ENCODE measurements at places on chromosomes 2 and 18. TPM values are rescaled to one million over a fixed set of nuclear protein-coding genes. Genes with fewer than 3 reads are reported as not detected.

KANSL3 gene
- total RNA-seq, result 36.5 TPM

MEP1B gene
- not detected for total RNA-seq

PNKD gene
- 43.7 TPM for total RNA-seq

UGT1A10 gene
- not detected for total RNA-seq

TUBB8B gene
- total RNA-seq, result not detected

ZNF385B gene
- not detected for total RNA-seq

VIL1 gene
- not detected for total RNA-seq

DUSP19 gene
- 6.5 TPM for total RNA-seq

TMEM169 gene
- under 0.01 TPM for total RNA-seq

All from smooth muscle cell of the umbilical artery (primary cell).